Keratinocyte (primary cell): ENCODE measurements at places on chromosomes 3 and 15. TPM values are rescaled to one million over a fixed set of nuclear protein-coding genes. Genes with fewer than 3 reads are reported as not detected.

GRCh38 chr3:57120451-57121174 lies 44.5 kb downstream of the IL17RD start:
- DNase-seq: no peak

GRCh38 chr3:186414735-186415419 lies 52.8 kb upstream of the DGKG start:
- DNase-seq: peak; percentile 50

GRCh38 chr15:85694091-85694490 lies 100.6 kb downstream of the KLHL25 start:
- no peak for DNase-seq

The WNT5A gene
- polyA plus RNA-seq: 7.1 to 18.7 TPM (median 9.4 TPM) in 3 replicates

The CCK gene
- 5.7 to 8.2 TPM (median 7.2 TPM) in 3 replicates for polyA plus RNA-seq

GRCh38 chr3:45683417-45684326 lies 5.5 kb upstream of the SACM1L start:
- no peak for DNase-seq

DNA sequence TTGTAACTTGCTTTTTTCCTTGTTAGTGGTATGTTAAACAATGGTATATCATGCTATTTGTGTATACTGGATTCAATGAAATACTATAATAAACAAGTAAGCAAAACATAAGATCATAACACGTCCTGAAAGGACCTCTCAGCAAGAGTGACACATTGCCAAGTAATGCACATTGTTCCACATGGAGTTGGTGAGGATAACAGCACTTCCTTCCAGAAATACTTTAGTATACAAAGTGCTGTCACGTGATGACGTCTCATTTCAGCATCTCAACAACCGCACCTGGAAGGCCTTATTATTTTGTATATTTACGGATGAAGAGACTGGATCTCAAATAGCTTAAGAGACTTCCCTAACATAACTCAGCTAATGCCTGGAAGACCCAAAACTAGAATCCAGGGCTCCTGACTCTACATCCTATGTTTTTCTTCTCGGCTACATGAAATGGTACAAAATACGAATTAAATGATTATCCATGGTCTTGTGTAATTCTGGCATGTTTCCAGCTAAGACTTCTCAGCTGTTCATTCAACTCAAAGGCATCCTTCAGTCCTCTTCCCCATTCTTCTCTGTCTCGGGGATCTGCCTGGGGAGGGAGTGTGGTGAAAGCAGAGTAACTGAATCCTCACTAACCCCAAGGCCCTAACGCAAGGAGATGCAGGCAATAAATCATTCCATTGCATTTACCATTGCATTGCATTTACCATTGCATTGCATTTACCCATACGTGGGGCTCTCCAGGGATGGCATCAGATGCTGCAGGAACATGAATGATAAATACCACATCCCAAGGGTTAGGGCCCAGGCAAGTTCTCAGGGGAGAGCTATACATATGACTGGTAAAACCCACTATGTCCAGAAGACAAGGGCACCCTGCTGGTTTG lies 79.2 kb downstream of the LIPC start:
- no peak for DNase-seq

DNA sequence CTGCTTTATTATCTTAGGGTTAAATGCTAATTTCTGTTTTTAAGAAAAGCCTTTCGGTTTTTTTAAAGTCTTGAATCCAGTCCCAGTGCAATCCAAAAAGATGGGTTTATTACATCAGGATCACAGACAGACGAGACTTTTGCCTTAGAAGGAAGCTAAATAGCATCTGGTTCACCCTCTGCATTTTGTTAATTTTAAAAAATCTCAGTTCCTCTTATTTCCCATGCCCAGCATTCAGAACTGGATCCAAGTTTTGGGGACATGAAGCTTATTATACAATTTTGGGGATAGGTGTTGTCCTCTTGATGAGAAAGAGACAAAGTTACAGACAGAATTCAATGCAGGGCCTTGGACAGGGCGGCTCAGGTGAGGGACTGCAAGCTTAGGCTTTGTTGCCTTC lies 181.5 kb upstream of the LYSMD4 start:
- DNase-seq: no peak

The GOLGA8J gene
- polyA plus RNA-seq: 0.04 TPM in 1 of 3 replicates, not detected in the others

GRCh38 chr3:11530153-11530721 lies 113.5 kb downstream of the VGLL4 start:
- DNase-seq: peak; percentile 57

The BNC1 gene
- polyA plus RNA-seq: 109 to 182 TPM (median 137 TPM) in 3 replicates

DNA sequence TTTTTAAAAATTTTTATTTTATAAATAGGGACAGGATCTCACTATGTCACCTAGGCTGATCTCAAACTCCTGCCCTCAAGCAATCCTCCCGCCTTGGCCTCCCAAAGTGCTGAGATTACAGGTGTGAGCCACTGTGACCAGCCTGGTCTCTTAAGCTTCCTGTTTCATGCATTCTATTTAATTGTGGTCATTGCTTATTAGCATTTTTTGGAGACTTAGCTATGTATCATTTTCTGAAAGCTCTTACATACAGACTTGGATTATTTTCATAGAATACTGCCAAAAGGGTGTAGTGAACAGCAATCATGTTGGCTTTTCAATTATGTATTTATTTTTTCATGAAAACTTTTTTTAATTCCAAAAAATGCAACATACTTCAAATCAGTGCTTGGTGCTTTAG lies 51.5 kb upstream of the DCUN1D1 start:
- no peak for DNase-seq

- DNase-seq: no peak
These were observed 80.6 kb upstream of the CTNNB1 start for GRCh38 chr3:41118461-41119390.

DNA sequence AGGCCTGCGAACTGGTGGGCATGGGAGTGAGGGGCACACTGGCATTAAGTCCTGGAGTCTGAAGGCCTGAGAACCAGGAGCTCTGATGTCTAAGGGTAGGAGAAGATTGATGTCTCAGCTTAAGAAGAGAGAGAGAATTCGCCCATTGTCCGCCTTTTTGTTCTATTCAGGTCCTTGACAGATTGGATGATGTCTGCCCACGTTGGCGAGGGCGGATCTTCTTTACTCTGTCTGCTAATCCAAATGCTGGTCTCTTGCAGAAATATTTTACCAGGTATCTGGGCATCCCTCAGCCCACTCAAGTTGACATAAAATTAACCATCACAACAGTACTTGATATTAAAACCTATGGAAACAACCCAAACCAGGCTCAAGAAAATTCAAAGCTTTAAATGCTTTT lies 44.1 kb downstream of the MAP6D1 start:
- no peak for DNase-seq

The TTC23 gene
- 3.4 to 6.7 TPM (median 5.0 TPM) in 3 replicates for polyA plus RNA-seq

DNA sequence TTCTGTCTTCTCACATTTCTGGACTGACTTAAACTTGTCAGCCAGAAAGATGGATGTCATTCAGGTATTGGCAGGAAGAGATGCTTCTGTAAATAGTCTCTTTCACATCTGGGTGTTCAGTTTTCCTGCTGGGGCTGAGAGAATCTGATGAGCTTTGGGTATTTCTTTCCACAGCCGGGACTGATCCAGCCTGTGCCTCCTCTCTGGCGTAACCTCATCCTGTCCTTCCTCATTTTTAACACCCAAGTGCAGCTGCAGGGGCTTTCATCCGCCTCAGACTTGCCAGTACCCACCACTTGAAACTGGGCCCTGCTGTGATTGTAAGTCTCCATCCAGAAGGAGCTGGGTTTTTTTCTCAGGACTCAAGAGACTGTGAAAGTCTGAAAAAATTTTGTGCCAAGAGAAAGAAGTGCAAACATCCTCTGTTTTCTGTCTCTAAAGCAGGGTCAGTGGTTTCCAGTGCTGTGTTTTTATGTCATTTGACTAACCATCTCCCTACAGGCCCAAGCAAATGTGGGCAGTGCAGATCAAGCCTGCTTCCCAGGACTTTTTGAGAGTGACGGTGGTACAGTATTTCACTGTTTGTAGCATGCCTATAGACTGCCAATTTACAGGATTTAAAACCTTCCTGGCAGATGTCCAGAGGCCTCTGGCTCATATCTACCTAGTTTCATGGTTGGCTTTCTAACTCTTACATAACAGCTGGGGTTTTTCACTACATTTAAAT lies 342.7 kb downstream of the PTPRG start:
- no peak for DNase-seq

DNA sequence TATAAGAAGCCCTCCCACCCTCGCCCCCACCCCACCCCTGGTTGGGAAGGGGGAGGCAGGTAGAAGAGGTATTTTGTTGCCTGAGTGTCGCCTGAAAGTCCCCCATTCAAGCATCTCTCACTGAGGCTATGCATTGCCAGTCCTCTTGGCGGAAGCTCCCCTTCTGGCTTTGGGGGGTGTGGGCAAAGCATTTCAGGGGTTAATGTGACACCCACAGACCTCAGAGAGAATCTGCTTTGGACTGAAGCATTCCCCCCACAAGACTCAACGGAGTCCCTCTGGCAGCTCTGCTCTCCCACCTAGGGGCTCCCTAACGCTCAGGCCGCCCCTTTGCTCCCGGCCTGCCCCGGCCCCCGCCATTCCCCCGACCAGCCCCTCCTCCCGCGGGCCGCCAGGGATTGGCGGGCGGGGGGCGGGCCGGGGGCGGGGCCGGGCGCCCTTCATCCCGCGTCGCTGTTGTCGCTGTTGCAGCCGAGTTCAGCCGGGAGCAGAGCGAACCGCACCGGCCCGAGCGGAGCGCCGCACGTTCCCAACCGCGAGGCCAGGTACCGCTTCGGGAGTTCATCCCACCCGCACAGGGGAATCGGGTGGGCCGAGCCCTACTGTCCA lies at the start of gene SLC38A3:
TSS of gene SLC38A3 (plus strand) at position 468 of the 609 bp plus-strand sequence. CDS start 8,929 bp downstream, outside the sequence.
- DNase-seq: no peak

GRCh38 chr15:25170113-25170731 lies 215.4 kb downstream of the SNRPN start:
- no peak for DNase-seq

GRCh38 chr3:81740731-81741130 lies 20.7 kb downstream of the GBE1 start:
- no peak for DNase-seq

DNA sequence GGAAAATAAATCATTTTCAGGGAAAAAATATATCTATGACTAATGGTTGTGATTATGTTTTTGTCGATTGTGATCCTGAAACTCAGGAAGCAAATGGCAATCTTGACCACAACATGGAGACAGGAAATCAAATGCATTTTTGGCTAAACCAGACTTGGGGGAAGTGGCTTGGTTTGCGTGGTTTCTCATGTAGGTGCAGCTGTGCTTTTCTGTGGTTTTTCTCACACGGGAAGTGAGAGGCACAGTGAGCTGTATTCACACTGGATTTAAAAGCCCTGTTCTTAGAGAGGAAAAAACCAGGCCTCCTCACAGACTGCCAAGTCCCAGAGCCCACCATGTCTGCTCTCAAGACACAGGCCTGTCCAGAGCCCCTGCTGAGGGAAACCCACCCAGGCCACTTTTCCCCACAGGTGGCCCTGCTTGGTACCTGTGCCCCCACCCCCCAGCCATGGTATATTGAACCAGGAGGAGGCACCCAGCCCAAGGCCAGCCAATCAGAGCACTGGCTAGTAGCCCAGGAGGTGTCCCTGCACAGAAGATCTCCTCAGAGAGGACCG lies 46.1 kb downstream of the BTD start:
- DNase-seq: no peak

DNA sequence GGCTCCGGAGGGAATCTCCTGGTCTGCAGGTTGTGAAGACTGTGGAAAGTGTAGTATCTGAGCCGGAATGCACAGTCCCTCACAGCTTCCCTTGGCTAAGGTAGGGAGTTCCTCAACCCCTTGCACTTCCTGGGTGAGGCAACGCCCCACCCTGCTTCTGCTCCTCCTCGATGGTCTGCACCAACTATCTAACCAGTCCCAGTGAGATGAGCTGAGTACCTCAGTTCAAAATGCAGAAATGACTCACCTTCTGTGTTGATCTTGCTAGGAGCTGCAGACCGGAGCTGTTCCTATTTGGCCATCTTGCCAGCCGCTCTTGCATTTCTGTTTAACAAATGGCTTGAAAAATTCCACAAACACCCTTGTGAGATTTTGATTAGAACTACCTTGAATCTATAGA lies 156.1 kb downstream of the STXBP5L start:
- DNase-seq: no peak

DNA sequence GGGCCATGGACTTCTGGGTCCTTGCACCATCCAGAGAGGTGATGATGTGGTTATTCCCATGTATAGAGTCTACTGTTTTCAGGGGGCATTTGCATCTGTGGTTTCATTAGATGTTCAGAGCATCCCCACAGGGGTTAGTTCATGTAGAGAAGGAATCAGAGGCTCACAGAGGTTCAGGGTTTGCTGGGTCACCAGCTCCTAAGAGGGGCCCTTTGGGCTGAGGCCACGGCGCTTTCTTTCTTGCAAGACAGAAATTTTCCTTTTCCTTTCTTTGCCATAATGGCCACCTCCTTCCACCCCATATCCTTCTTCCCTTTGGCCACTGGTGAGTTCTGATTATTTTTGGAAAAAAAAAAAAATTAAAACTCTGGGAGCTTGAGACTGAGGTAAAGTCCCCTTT lies 62.3 kb downstream of the APBA2 start:
- DNase-seq: no peak

The TMEM266 gene
- 0.02 to 0.35 TPM (median 0.03 TPM) in 3 replicates for polyA plus RNA-seq

The VEPH1 gene
- polyA plus RNA-seq: 0.21 to 0.57 TPM (median 0.44 TPM) in 3 replicates

The C3orf33 gene
- 2.0 to 2.9 TPM (median 2.6 TPM) in 3 replicates for polyA plus RNA-seq

- DNase-seq: no peak
These were observed 63.7 kb downstream of the DCLK3 start for GRCh38 chr3:36700537-36701248.

The SAMD7 gene
- not detected in 3 replicates for polyA plus RNA-seq

- DNase-seq: no peak
These were observed 36.7 kb downstream of the CMTM7 start for GRCh38 chr3:32428092-32429068.

GRCh38 chr15:25859838-25860645 lies 3.1 kb downstream of the ATP10A start:
- DNase-seq: no peak

The SPRED1 gene
- 5.7 to 11.6 TPM (median 11.5 TPM) in 3 replicates for polyA plus RNA-seq

The SAXO2 gene
- polyA plus RNA-seq: 2.2 TPM in 3 replicates

The CPN2 gene
- polyA plus RNA-seq: not detected in 3 replicates
